ENCODE measurements at places on chromosomes 7 and 10. TPM values are rescaled to one million over a fixed set of nuclear protein-coding genes. Genes with fewer than 3 reads are reported as not detected.

Gene ZKSCAN1
- 40.4 TPM for total RNA-seq

Gene FKBP6
- not detected for total RNA-seq

Gene PTPRN2
- total RNA-seq, result 0.36 TPM

Gene MSMB
- total RNA-seq, result not detected

Gene FKBP9
- total RNA-seq, result 0.34 TPM

Gene GPER1
- not detected for total RNA-seq

Gene ATG9B
- 6.3 TPM for total RNA-seq

Gene NUTM2E
- not detected for total RNA-seq

Gene FAM24B
- total RNA-seq, result 9.6 TPM

Gene POLD2
- total RNA-seq, result 298 TPM

Gene SFTPD
- total RNA-seq, result not detected

Gene GHRHR
- total RNA-seq, result not detected

Gene SPDYE2B
- total RNA-seq, result not detected

Gene SEMA3E
- total RNA-seq, result not detected

Gene RASA4B
- 23.7 TPM for total RNA-seq

Gene BTBD16
- not detected for total RNA-seq

Gene OR2A1
- total RNA-seq, result not detected

Gene ABCB4
- 0.30 TPM for total RNA-seq

Gene MACC1
- total RNA-seq, result 0.80 TPM

Gene NUTM2A
- total RNA-seq, result 0.38 TPM

Gene MYL10
- total RNA-seq, result not detected

Gene CALY
- not detected for total RNA-seq

Gene CDK14
- total RNA-seq, result 0.31 TPM

Gene ZCWPW1
- total RNA-seq, result 2.3 TPM

Gene PNPLA8
- 16.9 TPM for total RNA-seq

Gene BMPER
- not detected for total RNA-seq

Gene STEAP1B
- not detected for total RNA-seq

Gene TMEM236
- 0.04 TPM for total RNA-seq

Gene ATP5F1C
- 296 TPM for total RNA-seq

Gene ASAH2
- 5.2 TPM for total RNA-seq

Gene FOXP2
- total RNA-seq, result not detected

Gene SEPTIN14
- not detected for total RNA-seq

Gene TMEM270
- not detected for total RNA-seq

Gene PLEKHA8
- 13.5 TPM for total RNA-seq

Gene NOD1
- 11.8 TPM for total RNA-seq

Gene LRMDA
- total RNA-seq, result not detected

Gene DNAJC9
- 68.9 TPM for total RNA-seq

Gene RAB19
- 6.3 TPM for total RNA-seq

Gene AGBL3
- 3.4 TPM for total RNA-seq

Gene AKR1B15
- not detected for total RNA-seq

Gene EPHA1
- 0.69 TPM for total RNA-seq

Gene FXYD4
- total RNA-seq, result not detected

Gene NKX1-2
- total RNA-seq, result not detected

Gene SPDYE9
- total RNA-seq, result not detected

Gene CNTNAP2
- total RNA-seq, result not detected

Gene COA1
- total RNA-seq, result 82.9 TPM

Gene CHRM2
- total RNA-seq, result not detected
